ENCODE measurements at places on chromosomes 7 and 10.

- DNase-seq, result no peak
These were observed 73.2 kb downstream of the INHBA start for GRCh38 chr7:41629711-41630111.

- DNase-seq, result no peak
These were observed 161.3 kb upstream of the SHH start for GRCh38 chr7:155973451-155973997.

- no peak for DNase-seq
These were observed 14.8 kb upstream of the WNT16 start for GRCh38 chr7:121313793-121314676.

DNA sequence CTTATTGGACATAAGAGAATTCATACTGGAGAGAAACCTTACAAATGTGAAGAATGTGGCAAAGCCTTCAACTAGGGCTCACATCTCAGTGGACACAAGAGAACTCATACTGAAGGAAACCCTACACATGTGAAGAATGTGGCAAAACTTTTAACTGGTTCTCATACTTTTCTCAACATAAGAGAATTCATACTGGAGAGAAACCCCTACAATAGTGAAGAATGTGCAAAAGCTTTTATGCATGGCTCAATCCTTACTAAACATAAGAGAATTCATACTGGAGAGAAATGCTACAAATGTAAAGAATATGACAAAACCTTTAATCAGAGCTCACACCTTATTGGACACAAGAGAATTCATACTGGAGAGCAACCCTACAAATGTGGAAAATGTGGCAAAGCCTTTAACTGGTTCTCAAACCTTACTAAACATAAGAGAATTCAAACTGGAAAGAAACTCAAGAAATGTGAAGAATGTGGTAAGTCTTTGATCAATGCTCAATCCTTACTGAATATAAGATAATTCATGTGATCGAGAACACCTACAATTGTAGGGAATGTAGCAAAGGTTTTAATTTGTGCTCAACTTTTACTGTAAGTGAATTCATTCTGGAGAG lies 121.8 kb upstream of the ZNF722 start:
- no peak for DNase-seq

DNA sequence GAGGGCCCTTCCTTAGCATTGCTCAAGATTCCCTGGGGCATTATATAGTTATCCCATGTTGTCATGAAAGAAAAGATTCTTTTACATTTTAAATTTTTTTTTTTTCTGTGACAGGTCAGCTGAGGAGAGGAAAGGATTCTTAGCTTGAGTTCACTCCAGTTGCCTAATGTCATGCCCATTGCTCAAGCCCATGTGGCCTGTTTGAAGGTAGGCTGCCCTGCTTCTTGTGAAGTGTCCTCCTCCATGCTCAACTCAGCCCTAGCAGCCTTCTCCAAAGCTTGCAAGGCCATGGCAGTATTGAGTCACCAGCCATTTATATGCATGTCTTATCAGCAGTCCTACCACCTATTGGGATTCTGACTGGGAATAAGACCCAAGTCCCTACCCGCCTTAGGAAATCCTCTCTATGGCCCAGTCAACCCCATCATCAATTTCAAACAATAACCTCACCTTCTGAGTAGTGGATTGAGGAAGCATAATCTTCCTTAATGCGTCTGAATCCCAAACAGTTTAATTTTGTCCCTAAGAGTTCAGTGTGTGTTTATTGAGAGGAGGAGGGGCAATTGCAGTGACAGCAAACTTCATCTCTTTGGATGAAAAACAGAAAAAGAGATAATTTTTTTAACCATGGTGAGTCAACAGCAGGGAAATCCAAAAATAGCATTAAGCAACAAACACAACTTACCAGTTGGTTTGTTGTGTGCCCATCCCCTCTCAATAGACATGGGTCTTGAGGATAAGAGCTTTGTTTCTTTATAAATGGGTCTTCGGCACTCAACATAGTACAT lies 38.6 kb upstream of the WASL start:
- DNase-seq, result no peak

GRCh38 chr10:131480066-131480465 lies 168.5 kb upstream of the TCERG1L start:
- no peak for DNase-seq

DNA sequence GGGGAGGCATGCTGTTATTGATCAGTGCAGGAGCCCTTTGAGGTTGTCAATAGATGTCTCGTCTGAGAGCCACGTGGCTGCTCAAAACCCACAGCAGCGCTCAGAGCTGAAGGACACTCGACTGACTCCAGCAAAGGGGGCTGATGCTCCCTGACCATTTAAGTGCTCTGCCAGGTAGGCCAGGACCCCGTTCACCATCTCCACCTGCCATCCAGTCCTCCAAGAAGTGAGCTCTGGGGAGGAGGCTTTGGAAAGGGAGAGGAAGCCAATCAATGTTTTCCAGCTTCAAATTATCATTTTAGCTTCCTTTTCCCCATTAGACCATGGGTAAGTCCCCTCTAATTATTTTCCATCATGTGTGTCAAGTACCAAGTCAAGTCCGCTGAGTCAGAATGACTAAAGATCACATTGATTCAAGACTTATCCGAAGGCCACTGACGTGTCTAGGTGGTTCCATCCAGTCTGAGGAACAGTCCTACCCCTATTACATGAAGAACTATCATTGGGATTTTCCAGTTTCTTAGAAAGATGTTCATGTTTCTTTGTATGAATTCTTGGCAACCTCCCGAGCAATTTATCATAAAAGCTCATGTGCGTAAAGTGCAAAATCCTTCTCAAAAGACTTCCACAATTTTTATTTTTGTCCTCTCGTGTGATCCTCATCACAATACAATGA lies 302.6 kb upstream of the LYZL1 start:
- DNase-seq, result no peak

DNA sequence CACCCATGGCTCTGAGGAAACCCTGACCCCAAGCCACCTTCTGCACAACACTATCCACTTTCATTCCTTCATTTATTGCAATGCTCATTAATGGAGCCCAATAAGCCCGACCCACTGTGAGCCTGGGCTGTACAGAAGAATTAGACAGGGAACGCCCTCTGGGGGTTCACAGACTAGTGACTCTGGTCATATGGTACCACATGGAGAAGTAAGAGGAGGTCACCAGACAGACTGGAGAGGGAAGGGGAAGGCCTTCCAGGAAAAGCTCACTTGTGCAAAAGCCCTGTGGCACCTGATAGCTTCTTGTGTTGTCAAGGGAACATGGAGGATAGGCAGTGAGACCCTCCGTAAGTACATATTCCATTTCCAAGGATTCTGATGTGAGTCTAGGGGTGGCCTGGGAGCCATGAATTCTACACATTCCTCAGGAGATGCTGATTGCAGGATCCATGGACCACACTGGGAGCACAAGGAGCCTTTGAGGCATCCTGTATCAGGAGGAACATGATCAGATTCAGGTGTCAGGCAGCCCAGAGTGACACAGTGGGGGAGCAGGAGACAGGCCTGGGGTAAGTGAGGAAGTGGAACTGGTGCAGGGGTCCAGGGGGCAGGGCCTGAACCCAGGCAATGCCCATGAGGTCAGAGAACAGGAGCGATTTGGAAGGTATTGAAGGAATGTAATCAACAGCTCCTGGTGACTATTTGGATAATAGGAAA lies 19.9 kb downstream of the TMEM72 start:
- no peak for DNase-seq

- DNase-seq, result no peak
These were observed 60.2 kb upstream of the DDC start for GRCh38 chr7:50625360-50625759.
